ENCODE measurements at places on chromosomes 4 and X. TPM values are rescaled to one million over a fixed set of nuclear protein-coding genes. Genes with fewer than 3 reads are reported as not detected.

DNA sequence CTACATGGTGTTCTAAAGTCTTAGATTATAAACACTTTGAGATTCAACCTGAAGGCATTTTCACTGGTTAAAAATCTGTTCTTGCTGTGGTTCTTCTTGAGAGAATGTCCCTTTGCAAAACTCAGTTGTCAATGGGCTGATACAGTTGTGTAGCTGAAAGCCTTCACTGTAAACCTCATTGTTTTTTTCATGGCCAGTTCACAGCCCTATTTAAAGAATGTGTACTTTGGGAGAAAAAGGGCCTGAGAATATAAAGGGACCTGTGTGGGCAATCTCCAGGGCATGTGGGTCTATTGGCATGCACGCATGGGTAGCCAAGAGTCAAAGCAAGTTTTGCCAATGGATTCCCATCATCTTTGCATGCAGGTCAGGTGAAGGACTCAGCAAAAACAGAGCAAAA lies 7.8 kb upstream of the MAP7D3 start:
- DNase-seq, result no peak

DNA sequence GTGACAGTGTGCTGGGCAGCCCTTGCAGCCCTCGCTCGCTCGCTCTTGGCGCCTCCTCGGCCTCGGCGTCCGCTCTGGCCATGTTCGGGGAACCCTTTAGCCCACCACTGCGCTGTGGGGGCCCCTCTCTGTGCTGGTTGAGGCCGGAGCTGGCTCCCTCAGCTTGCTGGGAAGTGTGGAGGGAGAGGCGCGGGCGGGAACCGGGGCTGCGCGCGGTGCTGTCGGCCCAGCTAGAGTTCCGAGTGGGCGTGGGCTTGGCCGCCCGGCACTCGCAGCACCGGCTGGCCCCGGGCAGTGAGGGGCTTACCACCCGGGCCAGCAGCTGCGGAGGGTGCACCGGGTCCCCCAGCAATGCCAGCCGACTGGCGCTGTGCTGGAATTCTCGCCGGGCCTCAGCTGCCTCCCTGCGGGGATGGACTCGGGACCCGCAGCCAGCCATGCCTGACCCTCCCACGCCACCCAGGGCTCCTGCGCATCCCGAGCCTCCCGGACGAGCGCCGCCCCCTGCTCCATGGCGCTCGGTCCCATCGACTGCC lies 770.1 kb upstream of the GALNTL6 start:
- DNase-seq, result peak; percentile 59

DNA sequence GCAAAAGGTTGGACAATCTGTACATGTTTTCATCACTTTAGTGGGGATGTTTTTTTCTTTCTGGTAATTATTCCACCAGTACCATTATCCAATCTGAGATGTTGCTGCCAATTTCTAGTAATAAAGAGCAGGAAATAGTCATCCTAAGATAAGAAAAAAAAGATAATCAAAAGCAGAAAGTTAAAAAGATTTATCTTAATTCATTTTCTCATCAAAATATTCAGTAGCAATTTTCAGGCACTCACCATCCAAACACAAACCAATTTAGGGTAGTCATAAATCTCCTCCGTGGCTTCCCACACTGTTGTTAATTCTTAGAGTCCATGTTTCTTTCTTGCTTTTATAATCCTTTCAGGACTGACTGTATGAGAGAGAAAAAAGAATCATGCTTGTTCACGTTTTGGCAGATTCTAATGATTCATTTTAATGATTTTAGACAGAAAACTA lies 263.7 kb upstream of the UGT8 start:
- DNase-seq, result no peak

- no peak for DNase-seq
Observed at GRCh38 chr4:164783976-164784375, 30.0 kb downstream of the SMIM31 start.

GRCh38 chrX:87924619-87925018 lies 407.0 kb downstream of the KLHL4 start:
- no peak for DNase-seq

Gene TRO
- 2.7 TPM for total RNA-seq

DNA sequence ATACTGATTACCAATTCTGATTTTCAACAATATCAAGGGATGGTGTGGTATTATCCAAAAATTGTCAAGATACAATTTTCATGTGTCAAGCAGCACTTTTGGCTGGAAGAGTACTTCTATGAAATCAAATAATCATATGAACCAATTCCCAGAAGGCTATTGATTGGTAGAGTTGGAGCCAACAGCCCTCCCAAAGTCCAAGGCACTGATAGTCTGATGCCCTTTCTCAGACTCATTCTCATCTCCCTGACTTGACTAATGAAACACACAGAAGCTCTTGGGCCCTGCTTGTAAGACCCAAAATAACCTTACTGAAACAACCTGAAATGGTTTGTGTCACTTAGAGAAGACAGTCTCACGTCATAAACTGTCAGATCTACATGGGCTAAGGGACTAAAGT lies 48.9 kb downstream of the ATP11C start:
- no peak for DNase-seq

DNA sequence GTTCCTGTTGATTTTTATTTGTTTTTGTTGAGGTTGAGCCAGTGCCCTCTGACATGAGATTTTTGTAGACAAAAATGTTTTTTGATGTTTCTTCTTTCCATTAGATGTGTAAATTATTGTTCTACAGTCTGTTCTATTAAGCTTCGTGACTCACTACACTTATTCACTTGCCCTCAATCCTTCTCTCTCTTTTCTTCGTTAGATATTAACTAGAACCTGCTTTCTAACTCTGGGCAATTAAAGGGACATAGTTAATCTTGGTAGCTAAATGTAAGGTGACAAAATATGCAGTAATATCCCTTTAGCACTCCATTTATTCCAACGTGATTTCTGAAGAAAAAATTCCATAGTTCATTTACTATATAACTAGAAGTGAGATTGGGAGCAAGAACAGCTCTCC lies 333.9 kb downstream of the PDHA2 start:
- no peak for DNase-seq

DNA sequence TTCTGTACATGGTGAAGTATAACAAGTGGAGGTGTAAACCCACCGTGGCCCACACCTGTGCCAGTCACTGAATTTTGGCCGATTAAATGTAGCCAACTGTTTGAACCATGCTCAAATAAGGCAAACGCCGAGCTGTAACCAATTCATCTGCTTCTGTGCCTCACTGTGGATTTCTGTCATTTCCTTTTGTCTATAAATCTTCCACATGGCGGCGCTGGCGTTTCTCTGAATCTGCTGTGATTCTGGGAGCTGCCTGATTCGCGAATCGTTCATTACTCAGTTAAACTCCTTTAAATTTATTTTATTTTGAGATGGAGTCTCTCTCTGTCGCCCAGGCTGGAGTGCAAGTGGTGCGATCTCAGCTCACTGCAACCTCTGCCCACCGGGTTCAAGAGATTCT lies 19.2 kb downstream of the SUPT20HL2 start:
- DNase-seq, result no peak

Gene CLCN4
- 9.8 TPM for total RNA-seq

Gene RS1
- 4.7 TPM for total RNA-seq

DNA sequence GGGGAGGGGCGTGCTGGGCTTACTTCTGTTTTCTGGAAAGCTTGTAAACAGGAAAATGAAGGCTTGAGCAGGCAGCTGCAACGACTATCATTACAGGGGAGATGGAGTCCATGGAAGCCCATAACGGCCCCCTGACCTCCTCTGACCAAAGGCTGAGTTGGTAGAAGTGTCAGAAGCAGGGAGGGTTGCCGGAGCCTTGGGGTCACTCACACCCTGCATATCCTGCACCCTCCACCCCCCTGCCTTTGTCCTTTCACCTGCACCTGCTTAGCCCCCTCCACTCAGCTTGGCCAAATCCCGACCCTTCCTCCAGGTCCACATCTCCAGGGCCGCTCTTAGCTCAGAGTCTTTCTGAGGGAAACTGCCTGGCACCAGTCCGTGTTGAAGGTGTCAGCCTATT lies 12.5 kb upstream of the MSX1 start:
- peak; percentile 16 for DNase-seq

DNA sequence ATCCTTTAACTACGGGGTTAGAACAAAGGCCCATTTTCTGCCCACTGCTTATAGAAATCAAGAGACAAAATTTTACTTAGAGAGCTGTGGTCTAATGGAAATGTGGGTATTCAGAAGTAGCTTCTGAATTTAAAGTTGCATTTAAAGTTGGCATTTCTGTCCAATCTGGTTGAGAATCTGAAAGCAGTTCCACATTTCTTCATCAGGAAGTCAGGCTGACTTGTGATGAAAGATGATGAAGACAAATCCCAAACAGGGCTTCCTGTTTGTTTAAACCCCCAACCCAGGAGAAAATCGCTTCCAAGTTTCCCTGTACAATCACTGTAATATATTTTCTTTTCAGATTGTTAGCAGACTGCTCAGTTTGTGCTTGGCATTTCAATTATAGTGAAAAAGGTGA lies 345.3 kb downstream of the SPRY1 start:
- no peak for DNase-seq

Gene SFRP2
- total RNA-seq, result 12.5 TPM

GRCh38 chrX:97102938-97103337 lies 219.2 kb downstream of the RPA4 start:
- DNase-seq, result no peak

Gene TMPRSS11B
- not detected for total RNA-seq

GRCh38 chr4:130896920-130897319 lies 1801.0 kb downstream of the C4orf33 start:
- no peak for DNase-seq

GRCh38 chrX:3129256-3129655 lies 88.0 kb downstream of the ARSF start:
- no peak for DNase-seq

Data from upper lobe of right lung (tissue), 1 donor.